ENCODE measurements at places on chromosomes 6 and 20. TPM values are rescaled to one million over a fixed set of nuclear protein-coding genes. Genes with fewer than 3 reads are reported as not detected.

PSORS1C2 gene
- not detected for total RNA-seq

BANF2 gene
- total RNA-seq: not detected

SLC17A2 gene
- total RNA-seq: not detected

CST4 gene
- not detected for total RNA-seq

GRIK2 gene
- 1.5 TPM for total RNA-seq

GPR6 gene
- total RNA-seq: not detected

WFDC10B gene
- total RNA-seq: not detected

CTCFL gene
- not detected for total RNA-seq

PTPRT gene
- total RNA-seq: 0.38 TPM

OXT gene
- 0.66 TPM for total RNA-seq

PDYN gene
- not detected for total RNA-seq

NHSL1 gene
- 155 TPM for total RNA-seq

CRISP3 gene
- total RNA-seq: not detected

C6orf141 gene
- 5.4 TPM for total RNA-seq

PNPLA1 gene
- total RNA-seq: 0.27 TPM

SLC13A3 gene
- total RNA-seq: 0.27 TPM

POU5F1 gene
- 2.1 TPM for total RNA-seq

RSPH4A gene
- 0.19 TPM for total RNA-seq

HLA-DRB1 gene
- total RNA-seq: 26.9 TPM

EBF4 gene
- total RNA-seq: 53.3 TPM

CALHM6 gene
- not detected for total RNA-seq

RIPPLY2 gene
- total RNA-seq: not detected

RPS21 gene
- total RNA-seq: 1,284 TPM

KHDC1L gene
- not detected for total RNA-seq

PLCG1 gene
- total RNA-seq: 85.4 TPM

OPN5 gene
- total RNA-seq: not detected

BICRAL gene
- 18.3 TPM for total RNA-seq

FAM162B gene
- total RNA-seq: 0.76 TPM

C6orf52 gene
- not detected for total RNA-seq

LY6G6F gene
- total RNA-seq: not detected

KCNQ2 gene
- total RNA-seq: not detected

LY6G6C gene
- not detected for total RNA-seq

C6orf15 gene
- not detected for total RNA-seq
